Stimulated activated CD4-positive, alpha-beta T cell treated with anti-CD3 and anti-CD28 coated beads, Interleukin-12 subunit alpha, Interleukin-12 subunit beta, amount 100 ng/mL, for 4 hours (primary cell): ENCODE measurements at places on chromosomes 2 and 18.

DNA sequence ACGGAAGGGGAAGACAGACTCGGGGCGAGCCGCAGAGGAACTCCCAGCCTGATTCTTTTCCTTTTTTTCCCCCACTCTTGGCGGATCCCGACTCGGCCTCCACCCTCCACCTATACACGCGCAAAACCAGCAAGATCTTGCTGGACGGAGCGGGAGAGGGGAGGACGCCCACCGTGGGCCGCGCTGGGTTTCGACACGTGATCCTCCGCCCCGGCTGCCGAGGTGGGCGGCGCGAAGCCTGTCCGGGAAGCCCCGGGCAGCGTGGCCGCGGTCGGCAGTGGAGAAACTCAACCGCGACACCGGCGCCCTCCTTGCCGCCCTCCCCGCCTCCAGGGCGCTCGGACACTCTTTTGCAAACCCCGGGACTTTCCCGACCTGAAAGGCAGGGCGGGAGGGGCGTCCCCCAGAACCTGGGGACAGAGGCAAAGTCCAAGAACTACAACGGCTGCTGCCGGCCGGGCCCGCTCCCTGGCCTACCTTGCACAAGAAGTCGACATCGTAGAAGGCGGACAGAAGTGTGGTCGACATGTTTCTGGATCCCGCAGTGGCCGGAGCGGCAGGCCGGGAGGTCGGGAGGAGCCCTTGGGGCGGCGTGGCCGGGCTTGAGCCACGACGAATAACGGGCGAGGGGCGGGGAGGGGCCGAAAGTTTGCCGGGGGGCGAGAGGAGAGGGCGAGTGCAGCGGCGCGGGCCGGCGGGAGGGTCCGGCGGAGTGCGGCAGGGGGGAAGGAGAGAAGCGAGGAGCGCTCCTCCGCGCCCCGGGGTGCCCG is 433 bp downstream of the ZFP36L2 start:
- peak; percentile 70 for DNase-seq

- DNase-seq: no peak
Observed at GRCh38 chr2:230496891-230497290, 80.9 kb downstream of the SP100 start.

- no peak for DNase-seq
Observed at GRCh38 chr2:10650761-10651160, 39.0 kb downstream of the NOL10 start.

- no peak for DNase-seq
Observed at GRCh38 chr2:98773169-98773568, 42.2 kb upstream of the MGAT4A start.

DNA sequence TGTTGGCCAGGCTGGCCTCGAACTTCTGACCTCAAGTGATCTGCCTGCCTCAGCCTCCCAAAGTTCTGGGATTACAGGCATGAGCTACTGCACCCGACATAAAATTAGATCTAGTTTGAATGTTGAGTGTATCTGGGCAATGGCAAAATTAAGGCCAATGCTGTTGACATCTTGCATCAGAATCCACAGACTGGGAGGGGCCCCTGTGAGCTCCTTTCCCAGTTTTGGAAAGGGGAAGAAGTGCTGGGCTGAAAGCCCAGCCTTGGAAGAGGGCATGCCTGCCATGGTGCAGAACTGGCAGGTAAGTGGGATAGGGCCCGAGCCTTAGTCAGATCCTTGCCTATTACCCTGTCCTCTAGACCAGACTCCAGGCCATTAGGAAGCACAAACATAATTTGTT is 4.5 kb upstream of the MYOM1 start:
- no peak for DNase-seq

DNA sequence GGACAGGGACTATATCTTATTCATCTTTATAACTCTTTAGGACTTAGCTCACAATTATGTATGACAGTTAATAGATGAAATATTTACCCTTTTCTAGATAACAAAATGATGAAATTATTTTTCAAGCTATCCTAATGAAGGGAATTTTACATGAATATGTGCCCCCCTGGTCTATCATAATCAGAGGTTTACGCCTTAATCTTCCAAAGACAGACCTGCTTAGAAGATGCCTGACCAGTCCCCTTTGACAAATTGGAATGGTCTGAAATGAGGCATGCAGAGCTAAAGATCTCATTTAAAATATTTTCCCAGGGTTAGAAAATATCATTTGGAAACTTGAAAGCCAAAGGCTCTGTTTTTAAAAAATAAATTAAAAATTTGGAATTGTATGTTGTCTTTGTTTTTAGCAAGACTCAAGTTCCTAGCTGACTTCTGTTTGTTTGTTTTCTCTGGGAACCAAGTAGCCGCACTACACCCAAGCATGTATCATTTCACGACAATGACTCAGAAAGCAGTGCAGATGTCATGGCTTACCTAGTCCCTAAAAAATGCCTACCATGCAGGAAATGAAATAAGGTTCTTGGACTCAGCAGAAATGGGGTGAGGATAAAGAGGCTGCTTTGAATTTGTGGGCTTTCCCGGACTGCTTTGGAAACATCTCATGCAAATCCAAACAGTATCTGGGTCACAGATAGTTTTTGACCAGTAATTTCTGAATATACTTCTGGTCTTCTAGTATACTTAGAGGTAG is 162.1 kb downstream of the ZEB2 start:
- DNase-seq: no peak

GRCh38 chr18:61225336-61225735 is 107.9 kb upstream of the CDH20 start:
- DNase-seq: no peak
